Jurkat, Clone E6-1 (cell line): ENCODE measurements at places on chromosomes 3 and 15.

- DNase-seq: no peak
Measured at GRCh38 chr3:127719369-127719768, 46.6 kb downstream of the ABTB1 start.

- DNase-seq: no peak
Measured at GRCh38 chr3:165742351-165742750, 94.9 kb downstream of the BCHE start.

GRCh38 chr3:163821841-163822240 is 1256.5 kb downstream of the SI start:
- DNase-seq: no peak

- no peak for DNase-seq
Measured at GRCh38 chr3:72343078-72343477, 505.2 kb downstream of the SHQ1 start.

- no peak for DNase-seq
Measured at GRCh38 chr3:124563376-124563775, 166.9 kb upstream of the UMPS start.

- no peak for DNase-seq
Measured at GRCh38 chr15:94075349-94075748, 156.0 kb upstream of the MCTP2 start.

GRCh38 chr3:11185564-11186317 is 31.4 kb downstream of the HRH1 start:
- no peak for DNase-seq

GRCh38 chr15:42549032-42549491 is 424 bp downstream of the HAUS2 start:
- DNase-seq: peak; percentile 52

- DNase-seq: no peak
Measured at GRCh38 chr15:77532067-77532710, 100.5 kb downstream of the LINGO1 start.

GRCh38 chr3:146605106-146605505 is at the start of gene PLSCR5:
PLSCR5 (minus strand) TSS chr3:146605346; CDS start chr3:146605212, 134 bp downstream.
- DNase-seq: no peak

GRCh38 chr15:27820232-27820631 is 278.9 kb downstream of the OCA2 start:
- DNase-seq: no peak

DNA sequence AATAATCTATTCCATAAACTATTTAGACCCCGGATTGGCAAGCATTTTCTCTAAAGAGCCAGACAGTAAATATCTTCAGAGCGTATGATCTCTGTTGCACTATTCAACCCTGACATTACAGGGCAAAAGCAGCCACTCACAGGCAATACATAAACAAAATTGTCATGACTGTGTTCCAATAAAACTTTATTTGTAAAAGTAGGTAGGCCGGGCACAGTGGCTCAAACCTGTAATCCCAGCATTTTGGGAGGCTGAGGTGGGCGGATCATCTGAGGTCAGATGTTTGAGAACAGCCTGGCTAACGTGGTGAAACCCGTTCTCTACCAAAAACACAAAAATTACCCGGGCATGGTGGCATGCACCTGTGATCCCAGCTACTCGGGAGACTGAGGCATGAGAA is 66.5 kb downstream of the ADAMTS9 start:
- DNase-seq: no peak

DNA sequence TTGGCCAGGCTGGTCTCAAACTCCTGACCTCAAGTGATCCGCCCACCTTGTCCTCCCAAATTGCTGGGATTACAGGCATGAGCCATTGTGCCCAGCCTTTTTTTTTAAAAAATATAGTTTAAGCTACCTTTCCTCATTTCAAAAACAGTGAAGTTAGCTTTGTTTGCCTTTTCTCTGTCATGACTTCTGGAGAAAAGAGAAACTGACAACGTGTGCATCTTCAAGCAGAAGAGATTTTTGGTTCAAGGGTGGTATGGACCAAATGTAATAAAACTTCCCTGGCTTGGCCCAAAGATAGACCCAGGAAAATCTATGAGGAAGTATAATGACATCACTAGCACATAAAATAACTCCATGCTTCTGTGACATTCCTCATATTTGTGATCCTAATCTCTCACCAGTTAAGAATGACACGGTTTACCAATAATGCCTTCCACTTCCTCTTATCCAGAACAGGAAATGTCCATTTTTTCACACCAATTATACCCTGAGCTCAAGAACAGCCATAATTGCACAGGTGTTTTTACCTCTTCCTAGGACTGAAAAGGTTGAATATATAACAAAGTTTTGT is 781.2 kb upstream of the NR2F2 start:
- DNase-seq: no peak

DNA sequence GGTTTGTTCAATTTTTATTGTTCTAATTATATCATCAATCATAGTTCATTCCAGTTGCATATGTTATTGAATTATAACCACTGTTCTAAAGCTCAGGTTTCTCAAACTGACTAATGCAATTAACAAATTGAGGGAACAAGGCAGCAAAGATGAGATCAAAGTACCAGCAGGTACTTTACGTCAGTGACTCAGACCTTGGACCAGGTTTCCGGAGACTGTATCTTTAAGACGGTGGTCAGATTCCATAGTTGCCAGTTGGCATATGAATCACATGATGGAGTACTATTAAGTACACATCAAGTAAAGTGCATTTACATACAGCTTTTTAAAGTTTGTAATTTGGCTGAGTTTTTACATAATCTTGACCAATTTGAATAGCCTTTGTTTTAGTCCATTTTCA is 583.6 kb upstream of the ROBO2 start:
- no peak for DNase-seq

- peak; percentile 51 for DNase-seq
Measured at GRCh38 chr15:72163719-72164118, 33.9 kb downstream of the GRAMD2A start.

DNA sequence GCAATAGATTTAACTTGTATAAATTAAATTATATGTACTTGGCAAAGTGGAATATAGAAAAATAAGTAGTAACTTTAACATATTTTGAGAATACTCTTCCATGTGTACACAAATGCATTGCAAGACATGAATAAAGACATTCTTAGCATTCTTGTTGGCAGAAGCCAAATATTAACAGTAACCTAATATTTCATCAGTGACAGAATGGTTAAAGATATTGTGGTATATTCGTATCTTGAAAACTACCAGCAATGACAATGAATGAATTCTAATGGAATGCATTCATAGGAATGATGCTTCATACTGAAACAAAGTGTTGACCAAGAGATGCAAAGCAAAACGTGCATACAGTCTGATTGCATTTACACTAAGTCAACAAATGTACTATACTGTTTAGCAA is 524.7 kb downstream of the GRM7 start:
- DNase-seq: no peak

GRCh38 chr3:191455257-191455952 is 5.6 kb upstream of the PYDC2 start:
- no peak for DNase-seq

- no peak for DNase-seq
Measured at GRCh38 chr3:41234823-41235721, 35.8 kb downstream of the CTNNB1 start.

DNA sequence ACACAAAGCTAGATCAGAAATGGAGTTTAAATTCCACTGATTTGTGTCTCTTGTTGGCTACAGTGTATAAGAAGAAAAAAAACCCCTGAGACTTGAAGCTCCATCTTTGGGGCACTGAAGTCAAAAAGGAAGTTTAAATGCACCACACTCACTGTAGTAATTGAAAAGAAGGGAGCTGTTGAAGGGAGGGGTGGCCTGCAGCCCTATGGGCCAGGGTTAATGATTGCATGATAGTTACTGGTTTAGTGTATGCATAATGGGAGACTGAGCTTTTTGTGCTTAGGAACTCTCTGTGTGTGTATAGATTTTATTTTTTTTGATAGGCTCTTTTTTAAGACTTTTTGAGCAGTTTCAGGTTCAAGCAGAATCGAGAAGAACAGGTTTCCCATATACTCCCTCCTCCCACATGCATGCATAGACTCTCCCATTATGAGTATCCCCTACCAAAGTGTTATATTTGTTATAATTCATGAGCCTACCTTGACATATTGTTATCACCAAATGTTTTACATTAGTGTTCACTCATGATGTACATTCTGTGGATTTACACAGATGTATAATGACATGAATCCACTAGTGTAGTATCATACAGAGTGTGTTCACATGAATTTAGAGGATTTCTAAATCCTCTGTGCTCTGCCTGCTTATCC is 88.2 kb downstream of the TNFAIP8L3 start:
- no peak for DNase-seq

DNA sequence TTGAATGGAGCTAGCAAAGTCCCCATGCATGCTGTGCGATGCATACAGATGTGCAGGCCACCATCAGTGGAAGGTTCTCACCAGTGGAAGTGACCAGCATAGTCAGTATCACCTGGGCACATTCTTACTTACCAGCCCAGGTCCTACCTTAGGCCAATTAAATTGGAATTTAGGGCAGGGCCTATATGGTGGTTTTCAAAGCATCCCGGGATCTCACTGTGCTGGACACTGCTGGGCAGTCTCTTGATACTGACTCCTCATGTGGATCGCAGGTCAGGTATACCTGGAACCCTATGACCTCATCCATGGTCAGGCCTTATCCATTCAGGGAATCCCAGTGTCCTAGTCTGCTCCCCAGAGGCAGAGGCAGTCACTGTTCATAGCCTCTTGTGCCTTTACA is 336.6 kb upstream of the NR2E3 start:
- DNase-seq: no peak

DNA sequence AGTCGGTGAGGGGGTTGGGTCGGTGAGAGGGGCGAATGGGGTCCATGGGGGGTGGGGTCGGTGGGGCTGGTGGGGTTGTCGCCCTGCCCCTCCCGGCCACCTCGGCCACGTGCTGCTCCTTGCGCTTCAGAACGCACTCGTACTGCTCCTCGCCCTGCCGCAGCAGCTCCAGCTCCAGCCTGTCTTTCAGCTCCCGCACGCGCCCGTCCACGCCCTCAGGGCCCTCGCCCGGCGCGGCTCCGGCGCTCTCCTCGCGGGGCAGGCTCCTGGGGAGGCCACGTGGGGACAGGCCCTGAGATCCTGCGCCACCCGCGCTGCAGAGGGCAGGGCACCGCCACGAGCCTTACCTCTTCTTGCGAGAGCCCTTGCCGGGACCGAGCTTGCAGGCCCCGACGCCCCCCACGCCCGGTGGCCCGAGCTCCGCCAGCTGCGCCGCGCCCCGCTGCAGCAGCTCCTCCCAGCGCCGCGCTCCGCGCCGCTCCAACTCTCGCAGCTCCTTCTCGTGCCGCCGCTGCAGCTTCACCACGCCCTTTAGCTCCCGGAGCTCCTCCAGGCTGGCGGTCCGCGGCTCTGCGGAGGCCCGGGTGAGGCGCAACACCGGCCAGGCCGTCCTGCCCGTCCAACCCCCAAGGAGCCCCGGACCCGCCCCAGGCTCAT is 8.2 kb upstream of the ANKRD63 start:
- DNase-seq: no peak

GRCh38 chr3:113783463-113783862 is 36.6 kb downstream of the ATP6V1A start:
- DNase-seq: no peak

DNA sequence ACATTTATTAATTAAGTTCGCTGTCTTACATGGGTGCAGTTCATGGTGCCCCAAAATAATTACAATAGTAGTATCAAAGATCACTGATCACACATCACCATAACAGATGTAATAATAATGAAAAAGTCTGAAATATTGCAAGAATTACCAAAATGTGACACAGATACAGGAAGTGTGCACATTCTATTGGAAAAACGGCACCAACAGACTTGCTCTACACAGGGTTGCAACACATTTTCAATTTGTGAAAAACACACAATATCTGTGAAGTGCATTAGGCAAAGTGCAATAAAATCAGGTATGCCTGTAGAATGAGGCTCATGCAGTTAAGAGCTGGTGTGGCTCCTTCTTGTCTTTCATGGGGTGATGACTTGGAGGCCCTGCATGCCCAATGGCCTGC is 265.8 kb downstream of the RPLP1 start:
- no peak for DNase-seq

- DNase-seq: no peak
Measured at GRCh38 chr15:100769975-100770340, 109.7 kb upstream of the ALDH1A3 start.

GRCh38 chr15:33616475-33616874 is 305.7 kb downstream of the RYR3 start:
- no peak for DNase-seq

GRCh38 chr3:37661615-37662306 is 199.9 kb upstream of the CTDSPL start:
- DNase-seq: no peak

DNA sequence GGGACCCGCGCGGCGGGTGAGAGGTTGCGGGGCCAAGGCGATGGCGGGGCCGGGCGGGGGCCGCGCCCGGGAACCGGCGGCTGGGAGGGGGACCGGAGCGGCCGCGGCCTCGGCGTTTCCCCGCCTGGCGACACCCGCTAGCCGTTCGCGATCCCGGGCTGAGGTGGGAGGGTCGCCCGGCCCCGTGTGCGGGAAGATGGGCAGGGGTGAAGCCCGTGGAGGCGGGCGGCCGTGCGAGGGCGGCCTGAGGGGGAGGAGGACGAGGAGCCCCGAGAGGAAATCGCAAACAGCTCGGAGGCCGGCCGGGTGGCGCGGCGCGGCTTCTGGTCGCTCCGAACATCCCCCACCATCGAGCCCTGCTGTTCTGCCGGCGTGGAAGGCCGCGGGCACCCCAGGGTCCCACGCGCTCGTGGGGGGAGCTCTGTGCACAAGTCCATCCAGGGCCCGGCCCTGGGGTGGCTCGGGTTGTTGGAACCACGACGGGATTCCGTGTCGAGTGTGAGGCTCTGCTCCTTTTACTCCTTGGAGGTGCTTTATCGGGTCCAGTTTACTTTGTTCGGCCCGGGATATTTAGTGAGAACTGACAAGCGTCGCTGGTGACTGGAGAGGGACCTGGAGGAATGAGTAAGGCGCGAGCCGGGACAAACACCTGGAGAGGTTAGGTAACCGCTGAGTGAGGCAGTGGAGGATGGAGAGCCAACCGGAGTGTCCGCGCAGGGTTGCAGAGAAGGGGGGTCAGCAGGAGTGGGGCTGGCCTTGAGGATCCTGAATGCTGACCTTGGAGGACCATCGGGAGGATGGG is 728 bp downstream of the CRTC3 start:
- no peak for DNase-seq

- no peak for DNase-seq
Measured at GRCh38 chr15:91099616-91099994, 452 bp upstream of the SV2B start.
